ENCODE measurements at places on chromosomes 7 and 10.

GRCh38 chr7:142405122-142405765 lies 147.4 kb upstream of the PRSS58 start:
- no peak for DNase-seq

DNA sequence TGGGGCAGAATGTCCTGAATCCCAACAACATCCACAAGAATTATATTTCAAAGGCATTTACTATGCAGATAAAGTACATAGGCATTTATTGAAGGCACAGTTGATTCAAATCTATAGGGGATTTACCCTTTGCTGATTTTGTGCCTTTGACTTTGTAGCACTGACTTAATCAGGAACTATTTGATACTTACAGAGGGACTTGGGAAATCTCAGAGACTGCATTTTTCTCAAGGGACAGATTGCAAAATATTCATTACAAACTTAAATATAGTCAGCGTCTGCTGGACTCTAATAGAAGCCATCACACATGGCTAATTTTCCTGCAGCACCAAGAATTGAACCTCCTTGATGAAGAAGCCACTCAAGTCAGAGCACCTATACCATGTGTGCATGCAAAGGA lies 44.9 kb downstream of the FAS start:
- DNase-seq: no peak

DNA sequence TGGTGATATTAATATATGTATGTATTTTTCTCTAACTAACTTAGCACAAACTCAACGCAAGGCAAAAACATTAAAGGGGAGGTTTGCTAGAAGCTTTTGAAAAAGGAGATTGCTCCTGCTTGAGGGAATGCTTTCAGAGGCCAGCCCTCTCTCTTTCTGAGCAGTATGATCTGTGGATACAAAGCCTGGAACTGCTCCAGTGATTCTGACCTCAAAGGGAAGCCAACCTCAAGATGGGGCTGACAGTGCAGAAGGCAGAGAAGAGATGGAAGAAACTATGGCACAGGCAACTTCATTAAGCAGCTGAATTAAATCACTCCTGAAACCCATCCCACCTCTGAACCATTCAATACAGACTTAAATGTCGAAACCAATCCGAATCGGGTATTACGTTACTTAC lies 102.4 kb downstream of the USP6NL start:
- DNase-seq: no peak

DNA sequence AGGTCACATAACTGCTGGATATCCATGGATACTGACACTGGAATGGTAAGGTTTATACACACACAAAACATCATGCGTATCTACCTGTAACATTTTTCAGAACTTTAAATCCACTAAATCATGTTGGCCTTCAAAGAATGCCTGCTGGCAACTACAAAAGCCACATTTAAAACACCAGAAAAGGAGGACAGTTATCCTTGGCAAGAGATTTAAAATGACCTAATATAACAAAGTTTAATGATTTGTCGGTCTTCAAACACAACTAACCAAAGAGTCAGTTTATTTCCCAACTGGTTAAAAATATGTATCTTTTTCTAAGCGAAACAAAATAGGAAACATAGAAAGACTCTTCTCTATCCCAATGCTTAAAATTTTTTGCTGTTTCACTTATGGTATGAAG lies 24.0 kb downstream of the WAPL start:
- DNase-seq: no peak

GRCh38 chr10:36559412-36560400 lies 565.7 kb upstream of the ANKRD30A start:
- no peak for DNase-seq

DNA sequence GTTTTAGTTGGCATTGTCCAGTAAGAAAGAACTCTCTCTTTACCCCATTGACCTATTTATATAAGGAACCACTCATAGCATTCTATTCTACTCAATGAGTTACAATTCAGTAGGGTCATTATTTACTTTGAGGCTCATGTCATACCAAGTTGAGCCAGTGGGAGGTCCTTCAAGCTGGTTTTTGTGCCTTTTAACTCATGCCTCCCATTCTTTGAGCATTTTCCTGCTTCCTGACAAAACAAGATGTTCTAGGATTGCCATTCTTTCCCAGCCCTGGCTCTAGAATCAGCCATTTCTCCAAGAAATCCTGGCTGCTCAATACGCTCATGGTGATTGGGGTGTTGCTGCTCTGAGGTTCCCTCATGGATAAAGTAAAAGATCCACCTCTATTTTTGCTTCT lies 250.1 kb downstream of the ABCA13 start:
- no peak for DNase-seq

DNA sequence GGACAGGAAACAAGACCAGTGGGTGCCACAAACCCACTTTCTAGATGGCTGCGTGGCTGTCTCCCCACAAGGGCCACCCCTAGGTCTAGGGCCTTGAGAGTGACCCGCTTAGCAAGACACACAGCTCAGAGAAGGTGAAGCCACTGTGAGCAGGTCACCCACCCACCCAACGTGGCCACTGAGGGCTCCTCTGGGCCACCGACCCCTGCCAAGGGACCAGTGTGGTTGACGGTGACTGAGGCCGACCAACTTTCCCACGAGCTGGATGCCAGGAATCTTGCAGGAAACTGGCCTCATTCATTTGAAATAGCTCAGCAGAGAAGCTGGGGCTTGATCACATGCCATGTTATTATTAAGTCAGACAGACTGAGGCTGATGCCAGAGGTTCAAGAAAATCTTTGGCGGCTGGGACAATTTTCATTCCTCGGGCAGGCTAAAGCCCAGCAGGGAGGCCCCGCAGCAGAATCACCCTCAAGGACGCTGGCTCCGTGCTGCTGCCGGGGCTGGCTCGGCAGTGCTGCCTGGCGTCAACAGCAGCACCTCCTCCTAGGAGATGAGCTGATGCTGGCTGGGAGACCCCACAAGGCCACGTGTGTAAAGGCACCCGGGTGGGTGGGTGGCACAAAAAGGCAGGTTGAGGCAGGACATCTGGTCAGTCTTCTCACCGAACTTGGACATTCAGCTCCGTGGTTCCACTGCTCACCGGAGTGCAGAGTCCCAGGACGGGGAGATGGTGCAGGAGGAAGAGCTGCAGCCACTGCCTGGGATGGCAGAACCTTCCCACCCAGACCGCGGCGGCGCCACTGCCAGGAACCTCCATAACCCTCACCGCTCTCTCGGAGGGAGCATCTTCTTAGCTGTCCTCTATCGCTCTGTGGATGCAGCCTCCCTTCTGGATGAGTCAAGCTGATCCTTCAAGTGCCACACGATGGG lies 57.8 kb downstream of the ZRANB1 start:
- no peak for DNase-seq

GRCh38 chr7:100185726-100186125 lies 8.0 kb downstream of the STAG3 start:
- no peak for DNase-seq

DNA sequence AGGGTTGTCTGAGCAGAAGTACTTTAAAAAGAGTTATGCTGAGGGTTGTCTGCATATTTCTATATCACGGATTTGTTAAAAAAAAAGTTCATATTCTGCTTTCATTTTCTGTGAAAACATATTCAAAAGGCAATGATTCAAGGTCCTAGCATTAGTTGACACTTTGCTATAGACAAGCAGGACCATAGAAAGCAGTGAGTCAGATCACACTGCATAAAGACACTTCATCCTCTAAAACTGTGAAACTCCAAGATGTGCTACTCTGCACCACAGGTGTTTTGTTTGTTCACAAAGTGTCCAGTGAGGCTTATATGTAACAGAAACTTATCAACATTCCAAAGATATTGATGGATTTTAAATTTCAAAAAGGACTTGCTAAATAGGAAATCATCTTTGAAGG lies 47.0 kb downstream of the SPAM1 start:
- no peak for DNase-seq

DNA sequence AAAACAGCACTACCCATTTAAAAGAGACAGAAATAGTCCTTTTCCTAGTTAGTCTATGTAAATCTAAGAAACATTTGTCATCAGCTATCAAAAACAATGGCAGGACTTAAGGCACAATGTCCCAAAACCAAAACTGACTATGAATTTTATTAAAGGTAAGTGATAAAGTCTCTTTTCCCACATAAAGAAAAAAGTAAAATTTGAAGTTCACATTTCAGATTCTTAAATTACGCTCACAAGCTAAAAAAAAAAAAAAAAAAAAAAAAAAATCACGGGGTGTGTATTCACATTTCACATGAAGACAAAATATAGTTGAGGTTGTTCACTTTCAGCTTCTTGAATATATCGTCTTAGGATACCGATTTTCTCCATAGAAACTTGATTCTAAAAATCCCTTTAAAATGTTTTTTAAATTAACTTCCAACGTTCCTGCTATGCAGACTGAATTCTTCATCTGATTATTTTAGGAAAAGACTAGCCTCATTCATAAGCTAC lies 1.6 kb downstream of the P4HA1 start:
- no peak for DNase-seq

GRCh38 chr7:84790882-84791281 lies 396.0 kb downstream of the SEMA3D start:
- no peak for DNase-seq

GRCh38 chr7:25864511-25864910 lies 287.5 kb upstream of the NFE2L3 start:
- DNase-seq: no peak

- DNase-seq: no peak
Observed at GRCh38 chr10:89646889-89647657, 2.0 kb upstream of the PANK1 start.

All from activated CD8-positive, alpha-beta memory T cell treated with anti-CD3 and anti-CD28 coated beads for 1 hour (primary cell).